ENCODE measurements at places on chromosomes 1 and 21. TPM values are rescaled to one million over a fixed set of nuclear protein-coding genes. Genes with fewer than 3 reads are reported as not detected.

Gene CIART
- total RNA-seq: 15.4 TPM

DNA sequence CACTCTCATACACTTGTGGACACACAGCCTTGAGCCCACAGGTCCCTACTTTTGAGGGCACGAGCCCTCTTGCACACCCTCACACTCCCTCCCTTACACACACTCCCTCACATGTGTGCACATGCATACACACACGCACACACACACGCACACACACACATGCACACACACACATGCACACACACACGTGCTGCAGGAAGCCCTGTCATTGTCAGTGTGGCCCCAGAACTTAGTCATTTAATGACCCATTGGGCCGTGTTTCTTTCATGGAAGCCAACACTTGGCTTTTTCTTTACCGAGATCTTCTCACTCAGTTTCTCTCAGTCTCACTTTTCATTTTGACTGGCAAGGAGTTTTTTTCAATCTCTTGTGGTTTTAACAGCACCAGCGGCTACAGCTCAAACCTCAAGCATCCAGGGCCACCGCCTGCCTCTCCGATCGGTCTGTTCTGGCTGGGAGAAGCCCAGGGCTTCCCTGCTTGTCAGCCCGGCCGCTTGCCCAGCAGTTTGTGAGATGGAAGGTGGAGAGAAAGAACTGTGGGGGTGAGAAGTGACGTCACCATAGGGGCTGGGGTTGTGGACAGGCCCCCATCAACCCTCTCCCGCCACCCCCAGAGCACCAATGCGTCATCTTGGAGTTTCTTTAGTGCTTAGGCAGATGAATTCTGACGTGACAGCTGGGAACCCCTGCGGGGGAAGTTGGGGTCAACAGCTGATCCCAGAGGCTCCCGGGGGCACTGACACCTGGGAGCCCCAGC lies 15.8 kb upstream of the TNFRSF8 start:
- no peak for DNase-seq

Gene PPIH
- 20.3 TPM for total RNA-seq

GRCh38 chr21:45285266-45285931 lies 2.3 kb downstream of the POFUT2 start:
- DNase-seq: no peak

DNA sequence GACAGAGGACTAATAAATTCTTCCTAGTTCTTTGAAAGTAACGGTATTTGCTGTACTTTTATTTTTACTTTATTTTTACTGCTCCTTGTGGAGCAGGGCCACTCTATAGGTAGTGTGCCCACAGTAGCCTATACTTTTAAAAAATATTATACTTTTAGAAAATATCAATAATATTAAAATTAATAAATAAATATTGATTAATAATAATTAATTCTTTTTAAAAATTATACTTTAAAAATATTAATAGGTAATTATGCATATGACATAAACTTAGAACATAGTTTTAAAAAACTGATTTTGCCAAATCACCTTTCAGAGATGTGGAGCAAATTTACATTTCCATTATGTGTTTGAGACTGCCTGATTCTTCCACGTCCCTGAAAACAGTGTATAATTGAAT lies 30.8 kb downstream of the ZBED6 start:
- no peak for DNase-seq

Gene PRKAA2
- total RNA-seq: 88.0 TPM

GRCh38 chr1:173489929-173490328 lies 12.8 kb downstream of the PRDX6 start:
- DNase-seq: no peak

DNA sequence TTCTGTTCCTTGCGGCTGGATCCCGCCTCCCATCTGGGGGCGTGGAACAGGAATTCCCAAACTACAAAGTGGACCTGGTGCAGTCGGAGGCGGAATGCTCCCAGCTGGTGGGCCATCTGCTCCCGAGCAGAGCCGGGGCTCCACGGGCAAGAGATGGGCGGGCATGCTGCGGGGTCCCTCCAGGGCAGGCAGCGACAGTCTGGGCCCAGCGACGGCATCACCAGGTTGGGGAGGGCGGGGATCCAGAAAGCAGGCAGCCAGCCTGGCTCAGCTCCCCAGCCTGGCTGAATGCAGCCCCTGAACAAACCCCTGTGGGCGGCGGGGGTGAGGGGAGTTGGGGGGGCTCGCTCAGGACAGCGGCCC lies 3.6 kb downstream of the MEGF6 start:
- no peak for DNase-seq

GRCh38 chr1:155171836-155172731 lies 1.0 kb downstream of the KRTCAP2 start:
- no peak for DNase-seq

DNA sequence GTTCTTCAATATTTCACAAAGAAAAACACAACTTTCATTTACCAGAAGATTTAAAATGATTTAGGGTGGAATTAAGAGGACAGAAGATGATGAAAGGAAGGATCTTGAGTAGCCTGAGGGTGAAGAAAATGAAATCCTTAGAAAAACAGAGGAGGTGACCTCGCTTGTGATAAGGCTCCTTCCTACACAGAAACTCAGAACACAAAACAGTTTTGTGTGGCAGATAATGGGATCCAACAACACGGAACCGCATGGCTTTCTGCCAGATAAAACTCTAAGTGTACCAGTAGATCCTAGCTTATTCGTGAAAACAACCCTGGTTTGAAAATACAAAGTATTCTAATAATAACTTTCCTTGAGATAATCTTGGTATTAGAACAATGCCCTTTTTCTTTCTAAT lies 74.0 kb upstream of the EXO1 start:
- DNase-seq: no peak

DNA sequence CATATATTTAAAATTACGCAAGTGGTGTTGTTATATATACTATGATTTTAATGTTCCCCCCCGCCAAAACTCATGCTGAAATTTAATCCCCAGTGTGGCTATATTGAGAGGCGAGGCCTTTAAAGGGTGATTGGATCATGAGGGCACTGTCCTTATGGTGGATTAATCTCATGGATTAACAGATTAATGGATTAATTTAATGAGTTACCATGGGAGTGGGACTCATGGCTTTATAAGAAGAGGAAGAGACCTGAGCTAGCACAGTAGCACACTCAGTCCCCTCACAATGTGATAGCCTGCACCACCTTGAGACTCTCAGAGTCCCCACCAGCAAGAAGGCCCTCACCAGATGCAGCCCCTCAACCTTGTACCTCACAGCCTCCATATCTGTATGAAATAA lies 34.8 kb downstream of the C1orf198 start:
- no peak for DNase-seq

Gene CCDC181
- total RNA-seq: 0.47 TPM

- peak; percentile 69 for DNase-seq
Measured at GRCh38 chr1:211648980-211649934, 26.2 kb downstream of the NEK2 start.

- DNase-seq: no peak
Measured at GRCh38 chr1:3651930-3652547, at the start of gene TP73. Gene TP73, plus strand, starts transcription at chr1:3652516. Its CDS starts 29,850 bp downstream, at chr1:3682366.

Gene RGS13
- total RNA-seq: not detected

Gene RCSD1
- 45.3 TPM for total RNA-seq

DNA sequence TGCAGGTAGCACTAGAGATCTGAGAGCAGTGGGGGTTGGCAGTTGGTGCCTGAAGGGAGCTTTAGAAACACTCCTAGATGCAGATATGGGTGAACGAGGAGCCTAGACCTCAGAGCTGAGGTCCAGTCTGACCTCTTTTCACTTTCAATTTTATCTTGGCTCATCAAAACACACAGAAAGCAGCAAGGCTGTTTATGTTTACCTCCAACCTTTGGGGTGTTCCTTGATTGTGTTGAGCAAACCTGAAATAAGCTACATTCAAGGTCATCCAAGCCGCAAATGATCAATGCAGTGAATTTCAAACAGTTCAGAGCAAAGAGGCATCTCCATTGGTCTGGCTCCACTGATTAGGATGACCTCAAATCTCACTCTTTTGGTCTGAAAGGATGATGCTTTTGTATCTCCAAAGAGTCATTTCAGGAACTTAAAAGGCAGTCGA lies 1.3 kb downstream of the LY9 start:
- no peak for DNase-seq

DNA sequence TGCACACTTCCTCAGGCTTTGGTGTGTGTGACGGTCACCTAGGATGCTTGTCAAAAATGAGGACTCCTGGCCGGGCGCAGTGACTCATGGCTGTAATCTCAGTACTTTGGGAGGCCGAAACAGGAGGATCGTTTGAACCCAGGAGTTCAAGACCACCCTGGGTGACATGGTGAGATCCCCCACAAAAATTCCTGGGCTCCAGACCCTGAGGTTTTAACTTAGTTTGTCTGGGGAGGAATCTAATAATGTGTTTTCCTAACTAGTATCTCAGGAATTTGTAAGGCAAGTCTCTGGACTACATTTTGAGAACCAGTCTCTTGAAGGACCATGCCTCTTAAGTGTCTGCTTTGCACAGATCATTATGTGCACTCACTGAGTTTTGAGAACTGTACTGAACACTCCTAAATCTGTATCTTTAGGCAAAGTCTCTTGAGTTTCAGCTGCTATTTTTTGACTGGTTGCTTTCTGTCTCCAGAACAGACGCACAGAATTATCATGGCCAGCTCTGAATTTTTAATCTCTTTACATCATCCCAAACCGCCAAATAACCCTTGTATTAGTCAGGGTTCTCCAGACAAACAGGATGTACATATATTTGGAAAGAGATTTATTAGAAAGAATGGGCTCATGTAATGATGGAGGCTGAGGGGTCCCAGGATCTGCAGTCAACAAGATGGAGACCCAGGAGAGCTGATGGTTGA lies 45.5 kb upstream of the VANGL1 start:
- DNase-seq: no peak
